Stimulated activated CD4-positive, alpha-beta T cell treated with anti-CD3 and anti-CD28 coated beads, Interleukin-15, amount 100 ng/mL, for 1 hour (primary cell): ENCODE measurements at places on chromosomes 2 and 18.

DNA sequence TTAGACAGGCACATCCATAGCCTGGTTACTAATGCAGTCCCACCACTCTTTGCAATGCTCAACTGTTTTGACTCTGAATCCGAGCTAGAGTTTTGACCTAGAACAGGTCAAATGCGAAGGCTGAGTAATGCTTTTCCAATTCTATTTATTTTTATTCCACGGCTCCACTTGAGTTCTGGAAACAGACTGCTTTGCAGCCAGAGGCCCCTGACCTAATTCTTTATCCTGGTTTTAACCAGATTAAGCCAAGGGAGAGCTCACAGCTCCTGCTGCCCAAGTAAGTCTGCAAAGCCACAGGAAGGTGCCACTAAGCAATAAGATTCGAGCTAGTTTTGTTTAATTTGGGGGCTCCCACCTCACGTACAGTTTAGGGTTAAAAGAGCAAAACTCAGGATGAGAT, 51.4 kb downstream of the MREG start:
- DNase-seq: no peak

DNA sequence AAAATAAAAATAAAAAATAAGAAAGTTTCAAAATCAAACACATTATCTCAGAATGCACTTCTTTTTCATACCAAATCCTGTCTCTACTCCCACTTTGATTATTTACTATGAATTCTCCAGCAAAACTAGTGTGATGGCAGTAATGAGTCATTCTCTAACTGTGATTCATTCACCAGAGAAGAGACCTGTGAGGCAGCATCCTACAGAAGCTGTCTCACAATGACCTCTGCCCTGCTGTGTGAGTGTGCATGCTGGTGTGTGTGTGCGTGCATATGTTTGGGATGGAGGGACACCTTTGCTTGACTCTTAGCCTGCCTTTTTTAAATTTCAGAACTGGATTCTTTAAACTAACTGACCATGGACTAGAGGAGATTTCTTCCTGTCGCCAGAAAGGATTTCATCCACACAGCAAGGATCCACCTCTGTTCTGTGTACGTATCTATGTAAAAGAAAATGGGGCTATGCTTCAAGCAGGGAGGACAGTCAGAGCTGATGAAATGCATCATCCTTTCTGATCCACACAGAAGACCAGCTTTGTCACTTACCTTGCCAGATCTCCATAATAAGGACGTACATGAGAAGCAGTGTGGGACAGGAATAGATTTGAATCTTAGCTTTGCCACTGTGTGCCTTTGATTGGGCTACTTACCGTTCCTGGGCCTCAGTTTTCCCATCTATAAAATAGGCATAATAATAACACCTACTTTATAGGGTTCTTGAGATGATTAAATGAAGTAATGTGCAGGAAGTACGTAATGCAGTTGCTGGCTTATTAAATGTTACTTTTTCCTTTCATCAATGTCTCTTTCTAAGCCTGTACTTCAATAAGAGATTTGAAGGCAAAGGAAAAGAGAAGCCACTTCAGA, 31.2 kb downstream of the STAMBP start:
- no peak for DNase-seq

GRCh38 chr2:644871-645270, 32.3 kb downstream of the TMEM18 start:
- no peak for DNase-seq

GRCh38 chr2:172931918-172932520, 143.6 kb upstream of the MAP3K20 start:
- no peak for DNase-seq

DNA sequence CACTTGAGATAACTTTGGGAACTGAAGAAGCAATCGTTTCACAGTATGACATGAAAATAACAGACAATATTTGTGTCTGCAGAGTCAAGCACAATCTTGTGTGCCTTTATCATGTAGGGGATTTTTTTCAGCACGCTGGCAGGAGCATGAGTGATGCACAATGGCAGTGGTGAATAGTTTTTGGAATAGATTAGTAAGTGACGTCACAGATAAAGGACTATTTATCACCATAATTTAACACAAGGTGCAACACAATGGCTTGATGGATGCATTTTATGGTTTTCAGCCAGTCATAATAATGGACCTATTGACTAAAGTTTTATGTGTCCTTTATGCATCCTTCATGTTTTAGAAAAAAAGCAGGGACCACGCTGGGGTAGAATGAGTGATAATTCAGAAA, 559.8 kb upstream of the FANCL start:
- DNase-seq: no peak

DNA sequence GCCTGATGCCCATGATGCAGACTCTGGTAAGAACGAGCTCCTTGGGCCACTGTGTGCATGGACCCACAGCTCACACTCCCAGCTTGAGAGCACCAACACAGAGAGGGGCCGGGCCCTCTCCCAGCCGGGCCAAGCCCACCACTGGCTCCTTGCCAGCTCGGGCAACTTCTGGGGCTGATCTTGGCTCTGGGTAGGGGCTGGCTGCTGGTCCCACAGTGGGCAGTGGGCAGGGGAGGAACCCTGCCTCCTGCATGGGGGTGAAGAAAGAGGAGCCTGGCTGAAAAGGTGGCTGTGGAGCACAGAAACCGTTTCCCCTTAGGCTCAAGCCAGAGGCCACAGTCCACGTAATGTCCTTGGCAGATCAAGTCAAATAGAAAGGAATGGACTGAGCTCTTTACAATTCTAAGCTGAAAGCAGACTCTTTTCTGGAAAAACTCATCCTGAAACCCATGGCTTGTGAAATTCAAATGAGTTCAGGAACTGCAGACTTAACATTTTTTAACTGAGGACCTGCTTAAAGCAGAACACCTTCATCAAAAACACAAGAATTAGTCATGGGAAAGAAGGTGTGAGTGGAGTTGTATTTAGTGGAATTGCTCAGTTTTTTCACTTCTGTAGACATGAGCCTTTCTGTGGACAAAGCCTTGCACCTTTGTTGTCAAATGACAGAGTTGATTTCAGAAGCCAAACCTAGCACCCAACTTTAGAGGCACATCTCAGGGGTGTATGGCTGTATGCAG, 104.9 kb downstream of the STPG4 start:
- no peak for DNase-seq

- no peak for DNase-seq
These were observed 76.2 kb upstream of the YWHAQ start for GRCh38 chr2:9707008-9707407.

GRCh38 chr18:46350598-46351159, 246.5 kb downstream of the HAUS1 start:
- DNase-seq: no peak

GRCh38 chr18:48728204-48728833, 189.5 kb downstream of the CTIF start:
- no peak for DNase-seq

GRCh38 chr2:219689676-219690628, 62.5 kb downstream of the SLC4A3 start:
- no peak for DNase-seq

GRCh38 chr18:9790261-9790660, 82.2 kb downstream of the RAB31 start:
- no peak for DNase-seq

GRCh38 chr2:8388781-8389180, 293.1 kb upstream of the ID2 start:
- no peak for DNase-seq

DNA sequence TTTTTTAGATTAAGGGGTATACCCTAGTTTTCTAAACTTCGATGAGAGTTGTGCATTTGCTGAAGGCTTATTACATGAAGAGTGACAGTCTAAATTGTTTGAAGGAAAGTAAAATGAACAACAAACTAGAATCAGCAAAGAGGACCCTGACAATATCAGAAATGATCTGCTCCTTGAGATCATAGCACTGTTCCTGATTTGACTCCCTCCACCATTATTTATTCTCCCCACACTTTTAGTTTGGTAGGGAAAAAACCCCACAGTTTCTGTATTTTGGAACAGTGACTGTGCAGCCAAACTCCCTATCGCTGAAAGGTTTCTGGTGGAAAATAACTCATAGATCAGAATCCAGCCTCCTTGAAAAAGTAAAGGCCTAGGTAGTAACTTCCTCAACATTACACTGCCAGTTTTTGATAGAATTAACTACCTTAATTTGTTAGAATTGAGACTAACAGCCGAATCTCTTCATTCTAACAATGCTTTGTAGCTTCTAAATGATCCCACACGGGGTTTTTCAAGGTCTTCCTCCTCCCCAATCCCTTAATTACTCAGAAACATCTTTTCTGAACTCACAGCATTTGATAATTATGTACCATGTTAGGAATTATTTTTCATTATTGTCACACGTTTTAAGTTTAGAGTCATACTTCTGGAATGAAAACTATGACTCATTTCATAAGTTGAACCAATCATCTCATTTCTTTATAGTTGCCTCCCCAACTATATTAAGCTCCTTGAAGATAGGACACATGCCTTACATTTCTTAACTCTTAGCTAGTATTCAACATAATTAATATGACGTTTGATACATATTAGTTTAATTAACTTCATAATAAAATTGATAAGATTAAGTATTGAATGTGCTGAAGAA, 2.9 kb downstream of the MYL12A start:
- no peak for DNase-seq

- no peak for DNase-seq
These were observed 22.5 kb upstream of the RASGRP3 start for GRCh38 chr2:33453905-33454479.

DNA sequence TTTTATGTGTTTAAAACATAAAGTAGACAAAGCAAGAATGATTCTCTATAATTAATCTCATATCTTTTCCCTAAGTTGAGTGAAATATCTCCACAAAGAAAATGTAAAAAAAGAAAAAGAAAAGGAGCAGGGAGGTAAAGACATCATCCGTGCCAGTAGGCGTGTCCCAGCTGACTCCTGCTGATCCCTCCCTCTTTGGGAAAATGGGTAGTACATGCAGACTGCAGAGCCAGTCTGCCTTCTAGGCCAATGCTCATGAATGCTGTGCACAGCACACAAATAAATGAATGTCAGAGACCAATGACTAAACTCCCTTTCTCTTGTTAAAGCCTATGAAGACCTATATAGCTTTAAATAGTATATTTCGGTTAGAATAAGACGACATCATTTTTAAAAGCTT, 64.7 kb downstream of the RAPH1 start:
- DNase-seq: no peak

DNA sequence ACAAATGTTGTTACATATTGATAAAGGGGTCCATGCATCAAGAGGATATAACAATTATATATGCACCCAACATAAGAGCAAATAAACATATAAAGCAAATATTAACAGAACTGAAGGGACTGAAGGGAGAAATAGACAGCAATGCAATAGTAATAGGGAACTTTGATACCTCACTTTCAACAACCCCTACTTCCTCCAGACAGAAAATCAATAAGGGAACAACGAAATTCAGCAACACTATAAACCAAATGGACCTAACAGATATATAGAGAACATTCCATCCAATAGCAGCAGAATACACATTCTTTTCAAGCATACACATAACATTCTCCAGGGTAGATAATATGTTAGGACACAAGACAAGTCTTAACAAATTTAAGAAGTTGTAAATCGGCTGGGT, 71.7 kb downstream of the L3MBTL4 start:
- DNase-seq: no peak

DNA sequence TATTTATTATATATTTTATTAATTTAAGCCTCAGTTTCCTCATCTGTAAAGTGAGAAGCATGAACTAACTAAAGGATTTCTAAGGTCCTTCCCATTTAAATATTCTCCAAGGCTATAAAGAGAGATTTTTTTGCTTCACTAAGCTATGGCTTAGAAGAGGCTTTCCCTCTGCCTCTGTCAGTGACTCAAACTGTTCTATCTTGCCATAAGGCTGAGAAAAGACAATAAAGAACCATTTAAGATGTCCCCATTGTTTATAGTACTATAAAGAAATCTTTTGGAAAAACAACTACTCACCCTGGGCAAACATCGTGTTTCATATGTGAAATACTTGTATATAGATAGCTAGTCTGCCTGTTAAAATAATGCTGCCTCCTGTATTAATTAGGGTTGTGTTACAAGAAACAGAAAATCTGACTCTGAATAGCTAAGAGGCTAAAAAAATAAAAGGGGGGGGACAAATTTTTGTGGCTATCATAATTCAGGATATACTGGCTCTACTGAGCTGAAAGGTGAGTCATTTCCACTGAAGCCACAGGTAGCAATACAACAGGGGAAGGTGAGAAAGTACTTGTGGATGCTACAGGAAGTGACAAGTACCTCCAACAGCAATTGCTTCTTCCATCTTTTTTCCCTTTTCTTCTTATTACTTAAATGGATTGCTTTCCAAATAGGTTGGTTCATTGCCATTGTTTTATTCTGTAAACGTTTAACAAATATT, 25.4 kb downstream of the EPHA4 start:
- DNase-seq: no peak

DNA sequence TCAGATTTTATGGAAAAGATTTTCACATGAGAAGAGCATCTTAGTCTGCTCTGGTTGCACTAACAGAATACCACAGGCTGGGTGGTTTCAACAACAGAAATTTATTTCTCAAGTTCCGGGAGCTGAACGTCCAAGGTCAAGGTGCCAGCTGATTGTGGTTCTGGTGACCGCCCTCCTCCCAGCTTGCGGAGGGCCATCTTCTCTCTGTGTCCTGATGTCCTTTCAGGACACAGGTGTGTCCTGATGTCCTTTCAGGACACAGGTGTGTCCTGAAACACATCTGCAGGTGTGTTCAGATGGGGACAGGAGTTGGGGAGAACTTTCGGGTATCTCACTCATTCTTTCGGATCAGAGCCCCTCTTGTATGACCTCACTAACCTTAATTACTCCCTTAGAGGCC, 374.9 kb downstream of the SOX11 start:
- no peak for DNase-seq

GRCh38 chr2:191263050-191263449, 17.8 kb downstream of the MYO1B start:
- no peak for DNase-seq

- DNase-seq: no peak
These were observed 84.8 kb upstream of the TTN start for GRCh38 chr2:178891959-178892485.

GRCh38 chr2:143524119-143524553, 394.9 kb downstream of the ARHGAP15 start:
- DNase-seq: no peak

DNA sequence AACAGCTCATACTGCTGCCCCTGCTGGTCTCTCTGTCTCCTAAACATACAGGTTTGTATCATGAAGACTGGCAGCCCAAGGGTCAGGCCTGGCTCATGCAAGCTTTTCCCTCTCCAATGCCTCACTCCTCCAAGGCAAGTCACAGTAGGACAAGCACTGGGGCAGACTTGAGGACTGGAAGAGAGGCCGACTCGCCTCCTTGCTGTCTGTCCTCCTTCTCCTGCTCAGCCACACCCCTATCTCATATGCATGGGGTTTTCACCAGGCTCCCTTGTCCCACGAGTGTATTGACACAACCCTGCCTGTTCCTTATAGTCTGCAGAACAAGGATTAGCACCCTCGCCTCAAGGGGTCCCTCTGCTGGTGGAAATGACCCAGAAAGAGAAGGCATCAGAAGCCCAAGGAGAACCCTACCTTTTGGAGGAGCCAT, 223.7 kb downstream of the SOX11 start:
- no peak for DNase-seq

- no peak for DNase-seq
These were observed 13.0 kb downstream of the HDAC4 start for GRCh38 chr2:239387811-239388210.

- DNase-seq: no peak
These were observed 33.0 kb downstream of the KCTD18 start for GRCh38 chr2:200476836-200477235.
